ENCODE measurements at places on chromosomes 6 and 20.

DNA sequence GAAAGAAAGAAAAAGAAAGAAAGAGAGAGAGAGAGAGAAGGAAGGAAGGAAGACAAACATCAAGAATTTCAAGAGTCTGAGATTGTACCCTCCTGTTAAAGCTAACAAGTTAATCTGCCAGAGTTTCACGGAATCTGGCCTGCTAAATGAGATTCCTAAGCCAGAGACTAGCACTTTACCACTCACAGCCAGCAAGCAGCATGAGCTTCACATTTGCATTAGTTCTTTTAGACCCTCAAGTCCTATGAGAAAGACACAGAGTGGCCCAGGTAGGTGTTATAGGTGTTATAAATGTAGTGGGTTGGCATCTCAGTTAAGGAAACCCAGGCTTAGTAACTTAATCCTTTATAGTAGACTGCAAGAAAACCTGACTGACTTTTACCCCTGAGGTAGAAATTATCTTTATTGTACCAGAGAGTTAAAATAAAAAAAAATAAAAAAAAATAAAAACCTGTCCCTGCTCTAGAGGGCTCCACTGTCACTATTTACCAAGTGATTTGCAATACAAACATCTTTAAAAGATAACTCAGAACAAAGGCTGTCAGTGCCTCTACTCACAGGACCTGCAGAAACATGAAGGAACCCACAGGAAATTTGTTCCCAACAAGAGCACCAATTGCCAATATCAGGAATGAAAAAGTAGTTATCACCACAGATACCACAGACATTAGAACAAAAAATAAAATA lies 9.7 kb upstream of the IBTK start:
- DNase-seq: no peak

DNA sequence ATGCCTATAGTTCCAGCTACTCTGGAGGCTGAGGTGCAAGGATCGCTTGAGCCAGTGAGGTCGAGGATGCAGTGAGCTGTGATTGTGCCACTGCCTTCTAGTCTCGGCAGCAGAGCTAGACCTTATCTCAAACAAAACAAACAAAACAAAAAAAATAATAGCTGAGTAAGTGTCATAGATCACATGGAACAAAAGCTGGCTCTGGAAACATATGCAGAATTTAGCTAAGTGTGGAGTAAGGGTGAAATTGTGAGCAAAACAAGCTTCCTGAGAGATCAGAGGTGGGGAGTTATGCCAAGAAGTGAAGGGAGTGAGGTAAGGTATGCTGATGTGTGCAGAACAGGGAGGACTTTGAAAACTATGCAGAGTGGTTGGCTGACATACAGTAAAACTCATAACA lies 18.7 kb downstream of the SGK1 start:
- DNase-seq: no peak

GRCh38 chr20:59945175-59945574 lies 5.0 kb downstream of the FAM217B start:
- no peak for DNase-seq

DNA sequence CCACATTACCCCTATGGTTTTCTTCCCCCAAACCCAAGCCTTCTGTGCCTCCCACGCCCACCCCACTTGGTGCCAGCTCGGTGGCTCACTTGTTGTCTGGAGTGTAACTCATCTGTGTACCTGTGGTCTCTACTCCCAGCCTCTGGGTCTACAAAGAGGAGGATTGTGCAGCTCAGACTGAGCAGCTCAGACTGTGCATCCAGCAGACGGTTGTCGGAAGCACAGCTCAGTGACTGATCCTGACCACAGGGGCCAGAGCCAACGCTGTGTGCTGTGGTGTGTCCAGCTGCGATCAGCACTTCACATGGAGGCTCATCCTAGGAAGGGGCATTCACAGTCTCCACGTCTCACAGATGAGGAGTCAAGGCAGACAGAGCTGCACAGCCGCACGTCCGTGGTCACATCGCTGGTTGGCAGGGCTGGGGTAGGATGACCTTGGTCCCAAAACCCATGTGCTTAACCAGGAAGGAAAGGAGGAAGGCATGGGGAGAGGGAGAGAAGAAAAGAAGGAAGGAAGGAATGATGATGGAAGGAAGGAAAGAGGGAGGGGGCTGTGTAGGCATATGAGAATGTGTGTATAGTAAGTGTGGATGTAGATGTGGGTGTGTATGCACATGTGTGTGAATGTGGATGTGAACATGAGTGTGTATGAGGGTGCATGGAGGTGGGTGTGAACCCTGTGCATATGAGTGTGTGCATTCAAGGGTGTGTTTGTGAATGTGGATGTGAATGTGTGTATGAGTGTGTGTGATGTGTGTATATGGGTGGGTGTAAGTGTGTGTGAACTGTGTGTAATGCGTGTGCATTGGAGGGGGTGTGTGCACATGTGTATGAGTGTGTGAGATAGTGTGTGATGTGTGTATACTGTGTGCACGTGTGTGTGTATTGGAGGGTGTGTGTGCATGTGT lies 28.2 kb upstream of the STX16 start:
- no peak for DNase-seq

- DNase-seq: no peak
Observed at GRCh38 chr20:10536531-10536930, 101.4 kb downstream of the SLX4IP start.

- no peak for DNase-seq
Observed at GRCh38 chr6:137792160-137793033, 74.7 kb upstream of the TNFAIP3 start.

DNA sequence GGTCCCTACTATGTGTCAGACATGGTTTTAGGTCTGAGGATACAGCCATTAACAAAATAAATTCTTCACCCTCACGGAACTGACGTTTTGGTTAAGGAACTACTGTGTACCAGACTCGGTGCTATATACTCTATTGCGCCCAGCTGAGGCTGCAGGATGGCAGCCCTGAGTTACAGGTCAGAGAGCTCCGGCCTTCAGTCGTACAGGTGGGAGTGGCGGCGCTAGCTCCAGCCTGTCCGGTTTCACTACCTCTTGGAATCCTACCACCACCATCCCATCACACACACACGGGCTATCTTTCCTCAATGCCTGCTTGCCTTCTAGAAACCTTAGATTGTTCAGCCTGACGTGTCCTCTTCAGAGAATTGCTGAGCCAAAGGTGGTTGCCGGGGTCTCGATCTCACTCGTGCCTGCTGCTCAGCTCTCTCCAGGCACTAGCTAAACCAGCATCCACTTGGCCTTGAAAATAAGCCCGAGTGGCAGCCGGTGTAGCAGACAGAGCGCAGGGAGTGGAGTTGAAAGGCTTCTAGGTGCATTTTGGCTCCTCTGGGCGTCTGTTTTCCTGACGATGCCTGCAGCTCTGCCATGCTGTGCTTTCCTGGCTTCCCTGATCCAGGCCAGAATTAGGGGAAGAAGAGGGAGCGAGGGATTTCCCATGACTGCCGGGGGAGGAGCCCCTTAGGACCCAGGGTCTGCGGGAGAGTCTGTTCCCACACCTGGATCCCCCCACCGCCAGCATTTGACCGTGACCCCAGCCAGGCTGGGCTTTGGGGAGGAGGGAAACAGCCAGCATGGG lies 1.1 kb upstream of the TCF15 start:
- no peak for DNase-seq

DNA sequence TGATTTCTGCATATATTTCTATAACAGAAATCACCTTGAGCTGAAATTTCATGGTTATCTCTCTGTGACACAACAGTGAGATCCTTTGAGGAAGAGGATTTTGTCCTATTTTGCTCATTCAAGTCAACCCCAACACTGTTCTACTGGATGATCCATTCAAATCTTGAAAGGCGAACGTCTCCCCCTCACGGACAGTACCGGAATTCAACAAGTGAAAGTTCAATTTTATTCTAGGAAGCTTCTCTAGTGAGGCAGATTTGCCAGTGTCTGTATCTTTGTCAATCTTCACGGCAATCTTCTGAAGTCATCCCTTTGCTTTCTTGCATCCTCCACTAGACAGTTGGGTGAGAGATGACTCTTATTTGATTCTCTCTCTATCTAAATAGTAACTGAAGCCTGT lies 91.7 kb upstream of the PDE7B start:
- no peak for DNase-seq

DNA sequence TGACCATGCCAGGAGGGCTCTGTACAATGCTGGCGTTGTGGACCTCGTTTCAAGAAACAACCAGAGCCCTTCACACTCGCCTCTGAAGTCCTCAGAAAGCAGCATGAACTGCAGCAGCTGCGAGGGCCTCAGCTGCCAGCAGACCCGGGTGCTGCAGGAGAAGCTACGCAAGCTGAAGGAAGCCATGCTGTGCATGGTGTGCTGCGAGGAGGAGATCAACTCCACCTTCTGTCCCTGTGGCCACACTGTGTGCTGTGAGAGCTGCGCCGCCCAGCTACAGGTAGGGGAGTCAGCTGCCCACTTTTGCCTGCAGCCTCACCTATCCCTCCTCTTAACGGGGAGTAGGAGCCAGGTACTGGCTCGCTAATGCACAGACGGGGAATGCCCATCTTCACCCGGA lies 16.2 kb downstream of the MYLIP start:
- no peak for DNase-seq

- no peak for DNase-seq
Observed at GRCh38 chr6:81790034-81790433, 37.6 kb upstream of the TENT5A start.

DNA sequence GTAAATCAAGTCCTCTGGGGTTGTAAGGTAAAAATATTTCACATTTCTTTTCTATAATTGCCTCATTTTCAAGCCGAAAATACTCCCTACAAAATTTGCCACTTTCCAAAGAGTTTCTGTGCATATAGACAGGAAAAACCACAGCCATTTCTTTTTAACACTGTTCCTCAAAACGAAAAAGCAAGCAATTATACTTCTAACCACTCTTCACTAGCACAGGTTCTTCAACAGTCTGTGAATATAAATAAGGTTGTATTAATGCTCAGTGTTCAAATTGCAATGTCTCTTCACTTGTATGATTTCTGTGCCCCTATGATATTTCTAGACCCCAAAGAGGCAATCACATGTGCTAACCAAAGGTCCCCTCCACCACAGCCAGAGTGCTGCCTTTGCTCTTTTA lies 206.0 kb downstream of the SIM1 start:
- no peak for DNase-seq

GRCh38 chr6:72783666-72784065 lies 161.8 kb downstream of the KCNQ5 start:
- no peak for DNase-seq

- DNase-seq: no peak
Observed at GRCh38 chr20:51740838-51741237, 27.4 kb downstream of the ATP9A start.

GRCh38 chr6:56536536-56536935 lies 106.2 kb downstream of the DST start:
- DNase-seq: no peak

GRCh38 chr20:14142171-14142570 lies 146.9 kb downstream of the MACROD2 start:
- DNase-seq: no peak

GRCh38 chr20:13756551-13756950 lies 28.2 kb downstream of the ESF1 start:
- DNase-seq: no peak

GRCh38 chr6:157323966-157324300 lies 614 bp upstream of the TMEM242 start:
- no peak for DNase-seq

DNA sequence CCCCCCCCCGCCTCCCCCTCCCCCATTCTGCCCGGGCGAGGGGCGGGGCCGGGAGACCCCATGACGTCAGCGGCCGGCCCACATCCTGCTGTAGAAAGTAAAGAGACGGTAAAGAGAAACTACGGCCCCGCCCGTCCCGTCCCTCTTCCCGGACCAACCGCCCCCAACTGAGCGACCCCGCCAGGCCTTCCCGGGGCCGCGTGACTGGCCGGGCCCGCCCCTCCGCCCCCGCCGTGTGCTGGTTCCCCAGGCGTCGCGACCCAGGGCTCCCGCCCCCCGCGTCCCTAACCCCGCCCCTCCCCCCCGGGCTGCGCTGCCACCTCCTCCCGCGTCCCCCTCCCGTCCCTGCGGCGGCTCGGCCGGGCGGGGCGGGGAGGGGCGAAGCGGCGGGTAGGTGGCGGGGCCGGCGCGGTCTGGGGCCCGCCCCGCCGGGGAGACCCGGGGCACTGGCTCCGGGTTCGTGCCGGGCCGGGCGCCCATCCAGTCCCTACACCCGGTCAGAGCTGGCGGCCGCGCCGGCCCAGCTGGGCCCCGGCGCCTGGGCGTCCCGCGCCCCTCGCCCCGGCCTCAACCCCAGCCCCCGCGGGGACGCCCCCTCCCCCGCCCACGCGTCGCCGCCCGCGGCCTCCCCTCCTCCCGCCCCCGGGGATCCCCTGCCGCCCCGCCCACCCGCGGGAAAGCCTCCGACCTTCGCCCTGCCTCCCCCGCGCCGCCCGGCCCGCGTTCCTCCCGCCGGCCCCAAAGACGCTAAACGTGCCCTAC lies 655 bp upstream of the HIVEP1 start:
- peak; percentile 84 for DNase-seq

DNA sequence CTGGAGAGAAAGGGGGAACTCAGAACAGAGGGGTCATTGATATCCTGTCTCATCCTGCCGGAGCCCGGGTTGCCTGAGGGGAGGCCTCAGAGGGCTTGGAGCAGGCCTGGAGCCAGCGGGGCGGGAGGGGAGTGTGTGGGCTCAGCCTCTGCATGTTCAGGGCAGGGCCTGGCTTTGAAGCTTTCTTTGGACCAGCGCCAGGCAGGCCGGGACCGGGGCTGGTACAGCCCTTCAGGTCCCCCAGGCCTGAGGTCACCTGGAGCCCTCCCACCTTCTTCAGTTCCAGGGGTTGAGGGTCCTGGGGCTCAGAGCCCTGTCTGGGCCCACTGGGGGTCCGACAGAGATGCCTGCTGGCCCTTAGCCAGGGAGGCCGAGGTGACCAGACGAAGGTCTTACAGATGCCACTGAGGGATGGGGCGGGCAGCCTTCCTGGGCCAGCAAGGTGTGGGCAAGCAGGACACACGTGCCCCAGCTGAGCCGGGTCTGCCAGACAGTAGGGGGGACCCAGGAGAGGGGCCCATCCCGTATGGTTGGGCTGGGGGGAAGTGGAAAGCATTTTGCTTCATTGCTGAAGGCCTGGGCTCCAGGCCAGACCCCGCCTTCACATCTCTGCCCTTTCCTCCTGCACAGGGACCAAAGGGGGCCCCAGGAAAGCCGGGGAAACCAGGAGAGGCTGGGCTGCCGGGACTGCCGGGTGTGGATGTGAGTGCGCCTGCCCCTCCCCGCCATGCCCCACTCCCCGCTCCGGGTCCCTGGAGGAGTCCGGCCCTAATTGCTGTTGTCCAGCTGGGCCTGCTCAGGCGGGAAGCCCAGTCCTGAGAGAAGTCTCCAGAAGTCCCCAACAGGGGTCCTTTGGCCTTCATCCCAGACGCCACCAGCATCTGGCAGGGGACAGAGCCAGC lies 2.0 kb downstream of the COL9A3 start:
- no peak for DNase-seq

DNA sequence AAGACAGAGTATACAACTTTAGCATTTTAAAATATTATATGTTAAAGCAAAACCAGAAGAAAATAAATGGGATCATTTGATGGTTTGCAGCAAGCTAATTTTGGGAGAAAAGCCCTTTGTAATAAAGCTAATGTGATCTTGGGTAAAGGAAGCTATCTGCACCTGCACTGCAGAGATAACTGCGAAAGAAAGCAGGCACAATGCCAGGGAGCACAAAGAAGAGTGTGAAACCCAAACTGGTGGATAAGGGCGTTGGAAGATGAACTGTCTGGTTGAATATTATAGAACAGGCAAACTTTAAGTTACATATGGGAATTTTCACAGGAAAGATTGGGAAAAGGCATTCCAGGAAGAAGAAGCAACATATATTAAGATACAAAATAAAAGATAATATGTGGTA lies 179.2 kb upstream of the KHDRBS2 start:
- no peak for DNase-seq

GRCh38 chr6:91281901-91282300 lies 695.0 kb upstream of the MAP3K7 start:
- DNase-seq: no peak

Measured in GOT3 (cell line).